Stimulated activated CD4-positive, alpha-beta T cell treated with anti-CD3 and anti-CD28 coated beads, Interleukin-12 subunit alpha, Interleukin-12 subunit beta, amount 100 ng/mL, for 24 hours (primary cell): ENCODE measurements at places on chromosomes 2 and 18.

GRCh38 chr2:20141056-20141762 lies 83.7 kb downstream of the SDC1 start:
- no peak for DNase-seq

DNA sequence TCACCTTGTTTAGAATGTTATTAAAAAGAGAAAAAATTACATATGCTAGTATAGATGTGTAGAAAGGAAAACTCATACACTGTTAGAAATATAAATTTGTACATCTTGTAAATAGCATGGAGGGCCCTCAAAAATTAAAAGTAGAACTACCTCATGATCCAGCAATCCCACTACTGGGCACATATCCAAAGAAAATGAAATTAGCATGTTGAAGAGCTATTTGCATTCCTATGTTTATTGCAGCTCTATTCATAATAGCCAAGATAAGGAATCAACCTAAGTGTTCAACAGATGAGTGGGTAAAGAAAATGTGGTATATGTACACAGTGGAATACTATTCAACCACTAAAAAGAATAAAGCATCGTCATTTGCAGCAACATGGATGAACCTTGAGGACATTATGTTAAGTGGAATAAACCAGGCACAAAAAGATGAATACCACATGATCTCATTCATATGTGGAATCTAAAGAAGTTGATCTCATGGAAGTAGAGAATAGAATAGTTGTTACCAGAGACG lies 251.5 kb upstream of the THUMPD2 start:
- no peak for DNase-seq

DNA sequence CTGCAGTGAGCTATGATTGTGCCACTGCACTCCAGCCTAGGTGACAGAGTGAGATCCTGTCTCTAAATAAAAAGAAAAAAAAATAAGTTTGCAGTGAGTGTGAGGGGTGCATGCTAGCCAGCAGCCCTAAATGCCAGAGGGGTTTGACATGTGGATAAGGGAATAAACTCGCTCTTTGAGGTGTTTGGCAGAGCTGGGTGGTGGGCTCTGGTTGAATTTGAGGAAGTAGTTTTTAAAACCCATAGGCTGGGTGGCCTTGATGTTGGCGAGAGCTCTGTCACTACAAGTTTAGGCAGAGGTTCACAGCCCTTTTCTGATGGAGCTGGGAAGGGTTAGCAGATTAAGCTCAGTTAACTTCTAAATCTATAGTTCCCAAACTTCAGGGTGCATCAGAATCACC lies 3.1 kb downstream of the ANXA4 start:
- no peak for DNase-seq

DNA sequence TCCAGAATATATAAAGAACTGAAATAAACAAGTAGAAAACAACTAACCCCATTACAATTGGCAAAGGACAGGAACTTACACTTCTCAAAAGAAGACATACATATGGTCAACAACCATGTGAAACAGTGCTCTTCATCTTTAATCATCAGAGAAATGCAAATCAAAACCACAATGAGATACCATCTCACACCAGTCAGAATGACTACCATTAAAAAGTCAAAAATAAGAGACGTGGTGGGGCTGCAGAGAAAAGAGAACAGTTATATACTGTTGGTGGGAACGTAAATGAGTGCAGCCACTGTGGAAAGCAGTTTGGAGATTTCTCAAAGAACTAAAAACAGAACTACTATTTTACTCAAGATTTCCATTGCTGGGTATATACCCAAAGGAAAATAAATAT lies 1696.3 kb upstream of the TMEFF2 start:
- no peak for DNase-seq

GRCh38 chr2:130966149-130966774 lies 127.0 kb downstream of the FAM168B start:
- no peak for DNase-seq

- no peak for DNase-seq
These were observed 43.1 kb downstream of the MYCN start for GRCh38 chr2:15983496-15983895.
